Mononuclear cell (primary cell): ENCODE measurements at places on chromosomes 1 and 21. TPM values are rescaled to one million over a fixed set of nuclear protein-coding genes. Genes with fewer than 3 reads are reported as not detected.

Gene PLPPR4
- not detected for total RNA-seq

Gene CD1E
- total RNA-seq: 0.52 TPM

Gene TRAF3IP3
- 92.5 TPM for total RNA-seq

Gene ATP5PF
- 21.9 TPM for total RNA-seq

Gene CAP1
- total RNA-seq: 270 TPM

Gene SELL
- total RNA-seq: 337 TPM

Gene NUP210L
- under 0.01 TPM for total RNA-seq

Gene FMO5
- total RNA-seq: 3.5 TPM

Gene TMEM82
- not detected for total RNA-seq

Gene S100A5
- total RNA-seq: not detected

Gene SLC45A1
- not detected for total RNA-seq

Gene SLC39A1
- 15.8 TPM for total RNA-seq

Gene NOS1AP
- under 0.01 TPM for total RNA-seq

Gene G0S2
- total RNA-seq: 1,987 TPM

Gene SPOCD1
- total RNA-seq: 3.4 TPM

Gene SPRR2B
- total RNA-seq: not detected

Gene PDC
- not detected for total RNA-seq

Gene POLR3GL
- 12.7 TPM for total RNA-seq

Gene SLAMF1
- 30.0 TPM for total RNA-seq

Gene CACNA1S
- total RNA-seq: not detected
